ENCODE measurements at places on chromosomes 13 and 19.

DNA sequence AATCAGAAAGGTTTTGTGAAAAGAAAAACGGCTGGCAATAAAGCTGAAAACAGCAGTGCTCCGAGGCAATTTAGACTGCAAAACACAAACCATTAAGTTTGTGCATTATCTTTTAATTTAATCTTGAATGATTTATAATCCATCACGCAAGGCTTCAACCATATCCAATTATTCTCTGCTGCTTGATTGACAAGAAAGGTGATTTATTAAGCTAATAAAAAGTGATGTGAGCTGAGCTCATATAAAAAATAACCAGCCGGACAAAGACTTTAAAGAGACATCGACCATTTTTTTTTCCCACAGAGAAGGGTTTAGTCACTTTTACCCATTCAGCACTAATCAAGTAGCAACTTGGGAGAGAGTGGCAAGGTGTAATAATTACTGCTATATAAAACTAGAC lies 33.6 kb downstream of the TSHZ3 start:
- DNase-seq: no peak

DNA sequence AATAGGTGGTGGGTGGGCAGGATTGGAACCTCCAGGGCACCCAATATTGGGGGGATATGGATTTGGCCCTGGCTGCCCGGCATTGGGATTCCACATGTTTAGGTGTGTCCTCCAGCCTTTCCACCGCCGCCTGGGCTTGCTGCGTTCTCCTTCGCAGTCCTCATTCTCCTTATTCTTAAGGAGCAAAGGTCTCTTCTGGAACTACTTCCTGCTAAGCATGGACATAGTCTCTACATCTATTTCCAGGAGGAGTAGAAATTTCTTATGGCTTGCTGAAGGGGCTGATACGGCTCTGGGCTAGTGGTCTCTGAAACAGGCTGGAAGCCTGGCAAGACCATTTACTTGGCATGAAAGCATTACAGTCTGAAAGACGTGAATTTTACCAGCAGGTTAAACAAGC lies 9.2 kb upstream of the FCGBP start:
- no peak for DNase-seq

GRCh38 chr19:23481043-23481442 lies 85.8 kb upstream of the ZNF91 start:
- DNase-seq: no peak

DNA sequence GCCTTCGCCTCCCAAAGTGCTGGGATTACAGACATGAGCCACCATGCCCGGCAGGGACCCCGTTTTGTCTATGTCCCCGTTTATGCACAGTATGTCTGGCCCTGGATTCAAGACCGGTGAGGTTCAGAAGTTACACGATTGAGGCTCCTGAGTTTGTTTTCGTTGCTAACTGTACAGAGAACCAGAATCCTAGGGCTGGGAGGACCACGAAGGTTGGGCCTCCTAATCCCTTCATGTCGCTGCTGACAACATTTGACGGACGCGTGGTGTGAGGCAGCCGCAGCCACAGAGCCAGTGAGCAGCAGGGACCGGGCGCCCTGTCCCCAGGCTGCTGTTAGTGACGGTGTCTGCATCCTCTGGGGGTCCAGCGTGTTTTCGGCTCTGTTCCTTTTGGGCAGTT lies 91.4 kb downstream of the ATP11A start:
- DNase-seq: no peak

DNA sequence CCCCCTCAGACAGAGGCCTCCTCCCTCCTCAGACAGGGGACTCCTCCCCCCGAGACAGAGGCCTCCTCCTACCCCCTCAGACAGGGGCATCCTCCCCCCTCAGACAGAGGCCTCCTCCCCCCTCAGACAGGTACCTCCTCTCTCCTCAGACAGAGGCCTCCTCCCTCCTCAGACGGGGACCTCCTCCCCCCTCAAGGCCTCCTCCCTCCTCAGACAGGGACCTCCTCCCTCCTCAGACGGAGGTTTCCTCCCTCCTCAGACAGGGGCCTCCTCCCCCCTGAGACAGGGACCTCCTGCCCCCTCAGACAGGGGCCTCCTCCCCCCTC lies 13.9 kb downstream of the C3 start:
- no peak for DNase-seq

DNA sequence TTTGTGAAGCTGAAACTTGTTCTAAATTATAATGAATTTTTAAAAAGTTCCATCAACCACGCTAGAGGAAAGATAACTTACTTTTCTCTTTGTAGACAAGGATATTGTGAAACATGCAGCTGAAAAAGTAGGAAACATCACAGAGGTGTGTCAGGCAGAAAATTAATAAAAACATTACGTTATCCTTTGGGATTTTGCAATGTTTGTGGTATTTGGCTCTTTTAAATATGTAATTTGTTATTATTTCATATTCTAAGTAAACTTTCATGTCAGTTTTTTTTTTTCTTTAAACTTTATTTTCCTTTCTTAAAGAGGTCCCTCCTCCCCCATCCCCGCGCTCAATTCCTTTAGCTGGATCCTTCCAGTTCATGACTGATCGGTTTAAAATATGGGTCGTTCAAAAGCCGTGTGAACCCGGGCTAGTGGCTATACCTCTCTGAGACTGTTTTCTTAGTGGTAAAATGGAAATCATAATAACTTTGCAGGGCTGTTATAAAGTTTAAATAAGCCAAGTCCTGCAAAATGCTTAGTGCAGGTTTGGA lies 740 bp upstream of the CCDC61 start:
- DNase-seq: no peak

DNA sequence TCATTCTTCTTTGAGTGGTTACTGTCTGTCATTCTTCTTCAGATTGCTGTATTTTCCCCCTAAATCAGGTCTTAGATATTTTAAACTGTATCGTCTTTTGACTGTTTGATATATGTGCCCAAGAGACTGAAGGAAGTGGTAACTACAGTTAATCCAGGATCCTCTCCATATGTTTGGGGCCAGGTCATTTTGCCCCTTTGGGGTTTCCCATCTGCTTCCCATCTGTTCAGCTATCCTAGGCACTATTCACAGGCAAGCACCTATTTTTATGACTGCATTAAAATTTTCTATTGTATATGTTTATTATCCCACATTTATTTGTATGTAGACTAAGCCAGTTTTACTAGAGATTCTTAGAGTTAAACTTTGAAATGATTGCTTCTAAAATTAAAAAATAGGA lies 244.2 kb downstream of the PCCA start:
- DNase-seq: no peak

DNA sequence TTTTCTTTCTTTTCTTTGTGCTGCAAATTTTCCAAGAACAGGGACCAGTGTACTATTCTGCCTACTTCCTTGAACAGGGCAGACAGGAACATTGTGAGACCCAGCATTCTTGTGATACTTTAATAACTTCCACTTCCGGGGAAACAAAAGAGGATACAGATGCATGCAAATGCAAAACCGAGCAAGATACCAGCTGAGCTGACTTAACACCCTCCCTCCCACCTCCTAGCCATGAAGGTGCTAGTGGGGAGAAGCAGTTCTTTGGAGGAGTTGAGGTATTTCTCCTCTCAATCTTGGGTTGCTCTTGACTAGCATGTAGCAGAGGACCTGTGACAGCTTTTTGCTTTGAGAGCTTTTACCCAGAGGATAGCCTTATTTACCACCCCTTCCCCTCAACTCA lies 111.2 kb downstream of the KLF5 start:
- no peak for DNase-seq
